ENCODE measurements at places on chromosomes 1 and 21.

DNA sequence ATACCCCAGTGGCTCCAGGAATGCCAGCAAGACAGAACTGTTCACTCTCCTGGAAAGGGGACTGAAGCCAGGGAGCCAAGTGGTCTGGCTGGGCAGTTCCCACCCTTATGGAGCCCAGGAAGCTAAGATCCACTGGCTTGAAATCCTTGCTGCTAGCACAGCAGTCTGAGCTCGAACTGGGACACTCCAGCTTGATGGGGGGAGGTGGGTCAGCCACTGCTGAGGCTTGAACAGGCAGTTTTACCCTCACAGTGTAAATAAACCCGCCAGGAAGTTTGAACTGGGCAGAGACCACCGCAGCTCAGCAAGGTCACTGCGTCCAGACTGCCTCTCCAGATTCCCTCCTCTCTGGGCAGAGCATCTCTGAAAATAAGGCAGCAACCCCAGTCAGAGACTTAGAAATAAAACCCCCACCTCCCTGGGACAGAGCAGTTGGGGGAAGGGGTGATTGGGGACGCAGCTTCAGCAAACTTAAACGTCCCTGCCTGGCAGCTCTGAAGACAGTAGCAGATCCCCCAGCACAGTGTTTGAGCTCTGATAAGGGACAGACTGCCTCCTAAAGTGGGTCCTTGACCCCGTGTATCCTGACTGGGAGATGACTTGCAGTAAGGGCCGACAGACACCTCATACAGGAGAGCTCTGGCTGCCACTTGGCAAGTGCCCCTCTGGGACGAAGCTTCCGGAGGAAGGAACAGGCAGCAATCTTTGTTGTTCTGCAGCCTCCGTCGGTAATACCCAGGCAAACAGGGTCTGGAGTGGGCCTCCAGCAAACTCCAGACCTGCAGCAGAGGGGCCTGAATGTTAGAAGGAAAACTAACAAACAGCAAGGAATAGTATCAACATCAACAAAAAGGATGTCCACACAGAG, 568.4 kb downstream of the PLA2G4A start:
- DNase-seq: no peak

- DNase-seq: no peak
Measured at GRCh38 chr1:68181165-68181556, 51.2 kb downstream of the WLS start.

GRCh38 chr1:246096356-246096755, 410.7 kb downstream of the SMYD3 start:
- no peak for DNase-seq

- no peak for DNase-seq
Measured at GRCh38 chr1:205974712-205975111, 28.5 kb downstream of the RAB7B start.

DNA sequence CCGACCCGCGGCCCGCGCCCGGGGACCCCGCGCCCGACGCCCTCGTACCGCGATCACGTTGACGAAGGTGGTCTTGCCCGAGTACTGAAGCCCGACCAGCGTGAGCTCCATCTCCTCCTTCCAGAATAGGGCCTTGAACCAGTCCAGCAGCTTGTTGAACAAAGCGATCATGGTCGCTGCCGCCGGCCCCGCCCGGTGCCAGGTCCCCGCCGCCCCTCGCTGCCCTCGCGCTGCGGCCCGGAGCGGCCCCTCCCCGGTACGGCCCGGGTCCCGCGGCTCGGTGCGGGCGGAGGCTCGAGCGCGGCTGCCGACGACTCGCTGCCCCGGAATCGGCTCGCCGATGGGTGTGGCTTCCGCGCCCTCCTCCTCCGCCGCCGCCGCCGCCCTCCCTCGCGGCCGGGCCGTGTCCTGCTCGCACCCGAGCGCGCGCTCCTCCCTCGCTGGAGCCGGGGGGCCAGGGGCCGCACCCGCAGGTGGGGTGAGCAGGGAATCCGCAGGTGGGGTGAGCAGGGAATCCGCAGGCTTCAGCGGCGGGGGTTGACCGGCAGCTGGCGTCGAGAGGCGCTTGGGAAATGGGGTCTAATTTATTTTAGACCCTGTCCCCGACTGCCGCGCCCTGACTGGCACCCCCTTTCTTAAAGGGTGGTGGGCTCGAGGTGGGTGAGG, at the start of gene ARL8A:
Gene ARL8A (minus strand): TSS at position 336 of the 666 bp plus-strand sequence. CDS start 165 bp downstream, at position 171.
- no peak for DNase-seq

DNA sequence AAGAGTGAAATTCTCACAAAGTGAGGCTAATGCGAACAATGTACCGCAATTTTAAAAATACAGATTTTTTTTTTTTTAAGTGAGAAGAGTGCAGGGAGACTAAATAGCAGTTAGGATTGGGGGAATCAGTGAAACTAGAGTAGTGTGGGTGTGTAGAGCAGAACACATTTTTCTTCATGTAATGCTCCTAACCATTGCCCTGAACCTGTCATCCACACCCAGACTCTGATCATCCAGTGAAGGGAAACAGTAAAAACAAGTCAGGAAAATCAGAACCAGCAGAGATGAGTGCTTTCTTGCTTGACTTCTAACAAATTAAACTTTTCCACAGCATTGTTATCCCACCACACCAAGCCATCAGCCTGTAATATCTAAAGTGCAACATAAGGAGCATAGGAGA, 9.1 kb downstream of the CADM3 start:
- DNase-seq: no peak

DNA sequence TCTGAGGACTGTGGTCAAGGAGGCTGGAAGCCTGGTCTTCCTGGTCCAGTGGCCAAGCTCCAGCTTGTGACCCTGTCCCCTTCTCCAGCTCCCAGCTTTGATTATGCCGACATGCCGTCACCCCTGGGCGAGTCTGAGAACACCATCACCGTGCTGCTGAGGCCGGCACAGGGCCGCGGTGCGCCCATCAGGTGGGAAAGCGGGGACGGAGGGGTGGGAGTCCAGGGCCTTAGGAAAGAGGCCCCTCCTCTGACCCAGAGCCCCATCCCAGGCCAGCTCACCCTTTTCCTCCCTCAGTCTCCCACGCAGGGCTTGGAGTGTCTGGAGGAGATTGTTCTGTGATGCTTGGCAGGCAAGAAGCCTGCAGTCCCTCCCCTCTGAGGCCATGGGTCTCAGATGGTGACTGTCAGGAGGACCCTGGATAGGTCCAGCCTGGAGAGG, 43.6 kb downstream of the PTPRU start:
- DNase-seq: no peak

DNA sequence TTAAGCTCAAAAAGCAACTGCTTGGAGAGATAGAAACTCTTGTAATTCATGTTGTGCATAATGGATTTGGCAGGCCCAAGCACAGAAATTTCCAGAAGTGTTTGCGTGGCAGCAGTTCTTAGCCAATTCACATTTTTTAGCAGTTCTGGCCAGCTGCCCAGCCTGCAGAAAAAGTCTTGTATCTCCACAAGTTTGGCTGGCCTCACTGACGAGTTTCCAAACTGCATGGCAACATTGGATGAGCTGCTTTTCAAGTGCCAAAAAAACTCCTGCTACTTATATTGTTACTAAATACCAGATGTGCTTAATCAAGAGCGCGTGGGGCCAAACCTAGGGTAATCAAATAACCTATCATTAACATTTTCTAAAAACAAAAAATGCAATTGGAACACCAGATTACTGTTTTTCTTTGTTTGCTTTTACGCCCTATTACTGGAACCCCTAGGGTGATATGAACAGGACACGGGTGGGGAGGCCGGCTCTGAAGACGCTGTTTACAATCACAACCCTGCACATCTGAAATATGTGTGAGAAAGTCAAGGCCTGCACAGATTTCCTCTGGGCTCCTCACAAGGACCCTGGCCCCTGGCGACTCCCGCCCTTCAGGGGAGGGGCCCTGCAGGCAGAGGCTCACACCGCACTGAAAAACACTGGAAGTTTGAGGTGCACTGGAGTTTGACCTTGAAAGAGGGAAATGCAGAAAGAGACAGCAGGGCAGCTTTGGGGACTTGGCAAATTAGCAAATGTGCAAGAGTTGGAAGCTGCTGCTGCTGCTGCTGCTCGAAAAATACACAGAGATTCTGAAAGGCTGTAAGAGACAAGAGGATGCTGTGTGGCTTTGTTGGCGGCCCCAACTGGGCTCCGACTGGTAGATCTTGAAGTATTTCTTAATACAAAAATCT, 55.2 kb upstream of the TARBP1 start:
- peak; percentile 97 for DNase-seq

DNA sequence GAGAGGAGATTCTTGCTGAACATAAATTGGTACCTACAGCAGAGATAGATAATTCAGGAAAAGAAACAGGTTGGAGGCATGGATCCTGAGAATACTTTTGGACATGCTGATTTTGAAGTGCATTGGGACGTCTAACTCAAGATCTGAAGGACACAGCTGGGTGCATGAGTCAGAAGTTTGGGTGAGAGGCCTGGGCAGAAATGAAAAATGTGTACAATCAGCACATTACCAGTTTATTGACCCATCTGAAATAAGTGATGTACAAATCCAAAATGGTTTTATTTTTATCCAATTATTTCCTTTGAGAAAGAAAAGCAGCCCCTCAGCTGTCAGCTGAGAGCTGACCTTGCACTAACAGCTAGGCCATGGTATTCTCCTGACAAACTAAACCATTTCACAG, 975.2 kb upstream of the B3GALT2 start:
- DNase-seq: no peak

- no peak for DNase-seq
Measured at GRCh38 chr1:162070825-162071224, 1.3 kb downstream of the NOS1AP start.

DNA sequence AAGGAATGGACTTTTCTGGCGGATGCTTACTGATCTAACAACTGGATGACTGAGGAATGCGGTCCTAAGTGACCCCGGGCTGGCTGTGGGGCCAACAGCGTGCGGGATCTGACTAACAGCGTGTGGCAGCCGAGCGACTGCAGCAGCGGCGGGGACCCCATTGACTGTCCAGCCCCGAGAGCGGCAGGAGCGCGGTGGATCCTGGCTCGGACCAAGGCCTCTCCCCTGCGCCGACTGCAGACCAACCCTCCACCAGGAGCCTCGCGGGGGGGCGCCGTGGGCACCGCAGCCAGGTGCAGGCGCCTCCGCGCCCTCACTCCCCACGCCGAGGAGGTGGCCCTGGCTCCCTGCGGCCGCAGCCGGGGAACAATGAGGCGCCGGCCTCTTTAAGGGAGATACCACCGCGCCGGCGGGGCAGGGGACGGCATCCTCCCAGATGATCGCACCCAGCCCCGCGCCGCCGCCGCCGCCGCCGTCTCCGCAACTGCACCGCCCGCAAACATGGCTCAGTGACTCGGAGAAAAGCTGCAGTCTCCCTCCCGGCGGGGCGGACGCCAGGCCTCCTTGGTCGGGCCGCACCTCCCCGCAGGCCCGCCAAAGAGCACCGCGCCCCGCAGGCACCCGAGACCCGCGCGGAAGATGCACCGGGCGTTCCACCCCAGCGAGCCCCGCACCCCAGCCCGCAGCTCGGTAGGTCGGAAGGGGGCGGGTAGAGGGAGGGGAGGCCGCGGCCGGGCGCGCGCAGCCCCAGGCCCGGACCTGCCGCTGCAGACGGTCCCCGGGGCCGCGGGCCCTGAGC, 694 bp upstream of the PDIK1L start:
- no peak for DNase-seq

DNA sequence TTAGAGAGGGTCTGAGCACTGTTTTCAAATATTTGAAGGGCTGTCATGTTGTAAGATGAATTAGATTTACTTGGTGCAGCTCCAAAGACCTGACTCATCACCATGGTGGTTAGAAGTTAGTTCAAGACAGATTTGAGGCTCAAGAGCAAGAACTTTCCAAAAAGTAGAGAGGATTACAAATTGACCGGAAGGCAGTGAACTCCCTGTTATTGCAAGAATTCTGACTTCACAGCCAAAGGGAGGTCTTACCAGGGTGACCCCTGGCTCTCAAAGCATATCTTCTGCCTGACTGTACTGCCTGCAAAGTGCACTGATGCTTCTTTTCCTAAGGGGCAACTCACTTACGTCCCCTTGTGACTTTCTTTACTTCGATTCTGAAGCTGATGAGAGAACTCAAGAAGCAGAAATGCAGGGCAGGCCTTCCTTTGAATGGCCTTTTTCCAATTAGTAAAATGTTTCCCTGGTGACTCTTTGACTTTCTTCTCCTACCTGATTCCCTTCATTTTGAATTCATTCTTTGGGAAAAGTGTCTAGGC, 86.4 kb downstream of the NAV1 start:
- peak; percentile 92 for DNase-seq

GRCh38 chr1:36513676-36514473, 31.2 kb upstream of the CSF3R start:
- DNase-seq: no peak

DNA sequence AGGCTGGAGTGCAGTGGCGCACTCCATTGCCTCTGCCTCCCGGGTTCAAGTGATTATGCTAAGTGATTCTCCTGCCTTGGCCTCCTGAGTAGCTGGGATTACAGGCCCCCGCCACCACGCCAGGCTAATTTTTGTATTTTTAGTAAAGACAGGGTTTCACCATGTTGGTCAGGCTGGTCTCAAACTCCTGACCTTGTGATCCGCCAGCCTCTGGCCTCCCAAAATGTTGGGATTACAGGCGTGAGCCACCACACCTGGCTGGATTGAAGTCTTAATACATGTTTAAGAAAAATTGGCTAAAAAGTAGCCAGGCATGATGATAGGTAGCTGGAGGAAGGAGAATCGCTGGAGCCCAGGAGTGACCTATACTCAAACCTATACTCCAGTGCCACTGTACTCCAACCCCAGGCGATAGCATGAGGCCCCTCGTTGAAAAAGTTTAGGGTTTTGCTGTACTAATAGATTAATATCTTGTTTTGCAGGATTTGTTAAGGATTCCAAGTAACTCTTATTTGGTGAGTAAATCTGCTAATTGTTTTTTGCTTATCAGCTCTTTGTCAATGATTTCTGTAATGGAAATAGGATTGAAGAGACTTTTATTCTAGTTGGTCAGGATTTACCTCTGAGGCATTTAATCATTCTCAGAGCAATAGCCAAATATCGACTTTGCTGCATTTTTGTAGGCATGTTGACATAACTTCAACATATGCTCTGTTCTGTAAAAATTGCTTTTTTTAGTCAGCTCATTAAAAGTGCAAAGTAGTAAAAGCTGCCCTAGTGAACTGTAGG, 2.0 kb downstream of the RCC1 start:
- no peak for DNase-seq

- no peak for DNase-seq
Measured at GRCh38 chr1:24908591-24909259, 21.4 kb downstream of the RUNX3 start.

DNA sequence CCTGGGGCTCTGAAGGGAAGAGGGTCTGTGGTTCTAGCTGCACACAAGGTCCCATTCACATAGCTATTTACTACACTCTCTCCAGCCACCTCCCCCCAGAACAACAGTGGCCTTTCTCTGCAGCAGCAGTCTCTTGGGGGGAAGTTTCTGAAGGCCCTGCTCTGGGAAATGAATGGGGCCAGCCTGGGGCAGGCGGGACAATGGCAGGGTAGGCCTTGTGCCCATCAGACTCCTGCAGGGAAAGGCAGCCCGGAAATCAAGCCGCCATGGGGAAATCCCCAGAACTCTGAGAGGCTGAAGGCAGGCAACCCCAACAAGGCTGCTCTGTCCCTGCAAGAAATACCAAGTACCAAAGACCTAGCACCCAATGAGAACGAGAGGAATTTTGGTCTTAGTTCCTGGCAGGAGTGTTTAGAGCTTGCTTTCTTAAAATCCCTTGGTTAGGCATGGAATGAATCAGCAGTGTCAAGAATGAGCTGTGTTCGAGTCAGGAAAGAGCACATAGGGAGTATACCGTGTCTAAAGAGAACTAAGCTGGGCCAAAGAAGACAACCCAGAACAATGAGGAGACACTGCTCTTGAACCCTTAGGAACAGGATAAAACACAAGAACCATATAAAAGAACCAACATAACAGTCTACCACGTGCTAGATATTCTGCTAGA, 11.3 kb downstream of the ARHGEF11 start:
- DNase-seq: no peak

- DNase-seq: no peak
Measured at GRCh38 chr21:38282921-38283320, 26.1 kb downstream of the KCNJ15 start.

- DNase-seq: no peak
Measured at GRCh38 chr21:33849834-33850233, 65.8 kb downstream of the ATP5PO start.

Measured in AG04450 (cell line).